ENCODE measurements at places on chromosomes 4 and X. TPM values are rescaled to one million over a fixed set of nuclear protein-coding genes. Genes with fewer than 3 reads are reported as not detected.

Gene KLHL4
- total RNA-seq: 0.27 TPM

Gene LRP2BP
- total RNA-seq: 0.31 TPM

Gene ZCCHC18
- not detected for total RNA-seq

Gene NCAPG
- 45.3 TPM for total RNA-seq

Gene AMELX
- total RNA-seq: not detected

Gene AMTN
- 0.15 TPM for total RNA-seq

Gene PDE6B
- total RNA-seq: 3.3 TPM

Gene OCIAD2
- 201 TPM for total RNA-seq

Gene BANK1
- 0.16 TPM for total RNA-seq

Gene HOPX
- total RNA-seq: 9.1 TPM

Gene REPS2
- total RNA-seq: 0.38 TPM

Data from hair follicular keratinocyte (primary cell).